Esophagus mucosa (tissue), 1 donor: ENCODE measurements at places on chromosomes 11 and 22.

DNA sequence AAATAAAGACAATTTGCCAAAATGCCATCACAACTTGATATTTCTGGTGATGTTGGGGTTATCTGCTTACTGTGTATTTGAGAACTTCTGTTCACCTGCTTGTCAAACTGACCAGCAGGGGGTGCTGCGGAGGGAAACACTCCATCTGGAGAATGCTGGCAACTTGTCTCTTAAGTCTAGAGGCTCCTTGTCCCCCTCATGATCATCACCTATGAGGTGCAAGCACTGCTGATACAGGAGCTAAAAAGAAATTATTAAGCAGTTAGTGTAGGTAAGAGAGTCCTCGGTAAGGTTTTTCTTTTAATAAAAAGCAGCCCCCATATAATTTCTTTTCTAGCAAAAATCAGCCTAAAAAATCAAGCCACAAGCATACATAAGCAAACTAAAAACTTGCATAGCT is 32.7 kb upstream of the GLYATL1B start:
- no peak for ATAC-seq

DNA sequence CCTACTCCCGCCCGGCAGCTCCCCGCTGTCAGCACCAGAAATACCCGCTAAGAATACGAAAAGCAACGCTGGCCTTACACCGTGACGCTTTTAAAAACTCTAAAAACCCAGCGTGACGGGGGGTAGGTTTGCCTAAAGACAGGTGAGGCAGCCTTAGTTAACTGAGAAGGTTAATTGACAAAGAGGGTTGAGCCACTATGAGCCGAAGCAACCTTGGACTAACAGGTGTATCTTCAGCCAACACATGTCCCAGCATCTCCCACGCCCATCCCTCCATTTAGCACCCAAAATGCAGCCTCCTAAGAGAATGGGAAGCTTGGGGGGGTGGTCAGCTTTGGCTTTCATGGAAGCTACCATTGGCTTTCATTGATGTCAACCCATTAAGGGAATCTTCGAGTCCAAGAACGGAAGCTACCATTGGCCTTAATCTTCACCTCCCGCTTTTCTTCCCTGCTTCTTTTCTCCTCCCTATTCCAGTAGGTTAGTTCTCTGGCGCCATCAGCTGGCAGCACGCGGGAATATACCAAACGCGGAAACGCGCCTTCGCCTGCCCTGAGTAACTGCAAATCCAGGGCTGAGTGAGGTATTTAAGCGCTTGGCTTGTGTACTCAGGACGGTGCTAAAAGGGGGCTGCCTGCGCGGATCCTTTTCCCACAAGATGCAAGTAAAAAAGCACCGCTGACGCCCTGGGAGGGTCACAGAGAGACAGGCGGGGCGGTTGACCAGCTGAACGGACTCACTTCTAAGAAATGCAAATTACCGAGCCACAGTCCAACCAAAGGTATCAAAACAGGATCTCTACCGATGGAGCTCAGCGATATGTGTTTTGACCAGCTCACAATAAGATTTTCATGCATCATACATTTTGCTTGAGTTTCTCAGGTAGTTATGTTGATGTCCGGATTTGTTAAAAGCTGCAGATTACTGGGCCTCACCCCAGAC is 38.5 kb upstream of the GLYATL1 start:
- ATAC-seq: peak; percentile 89

- ATAC-seq: peak; percentile 10
These were observed 11.1 kb upstream of the MYH9 start for GRCh38 chr22:36398601-36399471.

DNA sequence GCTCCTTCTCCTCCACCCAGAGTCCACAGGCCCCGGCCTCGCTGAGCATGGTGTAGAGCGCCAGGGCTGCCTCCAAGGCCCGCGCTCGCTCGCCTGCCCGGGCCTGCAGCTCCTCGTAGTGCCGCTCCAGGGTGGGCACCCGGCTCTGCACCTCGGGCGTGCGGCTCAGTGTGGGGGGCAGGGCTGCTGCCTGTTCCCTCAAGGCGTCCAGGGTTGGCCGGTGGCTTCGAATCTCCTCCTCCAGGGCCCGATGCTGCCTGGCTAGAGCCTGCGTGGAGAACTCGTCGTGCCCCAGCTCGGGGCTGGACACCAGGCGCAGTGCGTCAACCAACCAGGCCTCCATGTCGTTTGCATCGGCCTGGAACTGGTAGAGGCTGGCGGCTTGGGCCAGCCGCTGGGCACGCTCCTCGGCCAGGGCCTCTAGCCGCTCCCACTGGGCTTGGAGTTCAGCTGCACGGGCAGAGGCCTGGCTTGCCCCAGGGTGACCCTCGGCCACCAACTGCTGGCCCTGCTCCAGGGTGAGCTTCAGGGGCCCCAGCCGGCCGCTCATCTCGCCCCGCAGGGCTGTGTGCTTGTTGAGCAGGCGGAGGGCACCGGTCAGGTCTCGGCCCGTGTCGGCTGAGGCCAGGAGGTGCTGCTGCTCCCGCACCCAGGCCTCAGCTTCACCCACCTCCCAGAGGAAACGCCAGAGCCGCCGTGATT is 24.2 kb downstream of the SPTBN2 start:
- peak; percentile 27 for ATAC-seq
